CD14-positive monocyte (primary cell): ENCODE measurements at places on chromosomes 2 and 18. TPM values are rescaled to one million over a fixed set of nuclear protein-coding genes. Genes with fewer than 3 reads are reported as not detected.

DNA sequence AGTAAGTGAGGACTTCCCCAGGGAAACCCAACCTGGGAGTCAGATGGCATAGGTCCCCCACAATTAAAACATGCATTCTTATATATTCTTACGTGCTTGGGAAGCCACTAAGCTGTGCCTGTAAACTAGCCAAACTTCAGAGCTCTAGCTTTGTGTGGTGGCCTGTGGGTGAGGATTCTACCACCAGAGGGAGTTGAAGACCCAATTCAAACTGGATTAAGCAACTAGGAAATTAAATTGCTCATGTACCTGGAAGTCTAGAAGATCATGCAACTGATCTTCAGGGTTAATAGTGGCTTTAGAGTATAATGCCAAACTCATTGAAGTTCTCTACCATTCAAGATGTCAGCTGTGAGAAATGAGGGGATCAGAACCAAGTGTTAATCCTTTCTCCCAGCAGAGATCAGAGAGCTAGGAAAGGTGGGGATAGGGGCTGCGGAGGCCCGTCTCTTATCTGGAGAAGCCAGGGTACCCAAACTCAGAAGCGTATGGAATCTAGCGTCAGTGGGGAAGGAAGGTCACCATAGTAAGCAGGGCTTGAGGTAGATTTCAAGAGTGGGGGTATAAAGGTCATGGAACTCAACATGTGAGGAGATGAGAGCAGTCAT, 53.2 kb upstream of the CCDC85A start:
- H3K27me3 ChIP-seq, result no peaks in the 10 kb centered on the region
- H3K4me1 ChIP-seq, result no peaks in the 10 kb centered on the region
- no peak for DNase-seq
- H3K27ac ChIP-seq, result no peak overlapping the region

- no peak overlapping the region for H3K27ac ChIP-seq
- H3K4me3 ChIP-seq, result no peak overlapping the region
- H3K27me3 ChIP-seq, result no peaks in the 10 kb centered on the region
- H3K36me3 ChIP-seq, result no peaks in the 10 kb centered on the region
- no peaks in the 10 kb centered on the region for H3K4me1 ChIP-seq
Measured at GRCh38 chr18:44474591-44474990, 206.1 kb upstream of the SETBP1 start.

Gene COL6A3
- not detected for polyA plus RNA-seq

Gene GKN2
- not detected for polyA plus RNA-seq

DNA sequence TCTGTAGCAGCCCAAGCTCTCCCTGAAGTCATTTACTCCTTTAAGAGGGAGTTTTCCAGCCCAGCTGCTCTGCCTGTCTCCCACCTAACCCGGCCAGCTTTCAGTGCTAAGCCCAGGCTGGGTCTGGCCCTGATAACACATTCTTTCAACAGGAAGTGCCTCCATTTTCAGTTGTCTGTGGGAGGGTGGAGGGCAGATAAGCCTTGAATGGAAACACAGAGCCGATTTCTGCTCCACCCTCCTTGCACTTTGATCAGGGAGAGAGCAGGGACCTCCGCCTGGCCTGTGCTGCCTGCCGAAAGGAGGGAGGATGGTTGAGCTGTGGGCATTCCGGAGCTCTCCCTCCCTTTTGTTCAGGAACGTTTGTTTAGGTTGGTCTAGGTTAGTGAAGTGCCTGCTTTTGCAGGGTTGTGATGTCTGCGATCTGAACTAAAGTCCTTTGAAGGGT, 24.8 kb downstream of the GATA6 start:
- H3K4me1 ChIP-seq, result no peaks in the 10 kb centered on the region
- peaks cover 37% of the 10 kb centered on the region for H3K27me3 ChIP-seq

Gene RMND5A
- 8.6 and 20.3 TPM in 2 replicates for polyA plus RNA-seq

DNA sequence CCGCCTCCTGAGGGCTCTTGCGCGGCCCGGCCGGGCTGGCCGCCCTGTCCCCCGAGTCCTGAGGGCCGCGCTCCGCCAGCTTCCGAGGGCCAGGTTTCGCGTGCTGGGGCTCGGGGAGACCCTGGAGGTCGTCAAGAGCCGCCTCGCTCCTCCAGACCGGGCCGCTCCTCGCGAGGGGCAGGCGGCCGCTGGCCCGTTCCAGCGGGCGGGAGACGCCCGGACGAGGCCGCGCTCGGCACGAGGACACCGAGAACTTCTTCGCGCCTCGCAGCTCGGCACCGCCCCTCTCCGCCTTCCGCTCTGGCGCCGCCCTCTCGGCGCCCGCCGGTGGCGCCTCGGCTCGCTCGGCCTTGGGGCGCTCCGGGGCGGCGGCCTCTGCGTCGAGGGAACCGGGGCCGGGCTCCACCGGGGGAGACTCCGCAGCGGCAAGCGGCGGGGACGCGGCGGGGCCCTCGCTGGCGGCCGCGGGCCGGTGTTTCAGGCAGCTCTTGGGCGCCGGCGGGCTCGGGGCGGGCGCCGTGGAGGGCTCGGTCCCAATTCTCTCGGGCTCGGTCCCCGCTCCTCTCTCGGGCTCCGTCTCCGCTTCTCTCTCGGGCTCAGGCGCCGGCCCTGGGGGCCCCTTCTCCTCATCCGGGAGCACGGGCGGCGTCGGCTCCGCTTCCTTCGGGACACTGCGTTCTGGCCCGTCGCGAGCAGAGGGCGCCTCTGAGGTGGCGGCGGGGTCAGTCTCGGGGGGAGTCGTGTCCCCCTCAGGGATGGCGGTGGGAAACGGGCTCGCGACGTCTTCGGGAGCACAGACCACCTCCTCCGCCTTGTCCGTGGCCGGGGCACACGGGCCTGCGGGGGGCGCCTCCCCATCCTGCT, 91.6 kb upstream of the MGAT4A start:
- peak; percentile 58 for DNase-seq
- H3K4me3 ChIP-seq, result peak overlapping the region; percentile 52
- H3K27me3 ChIP-seq, result no peaks in the 10 kb centered on the region
- H3K4me1 ChIP-seq, result peaks cover 42% of the 10 kb centered on the region

GRCh38 chr18:23235336-23235735, 100.1 kb downstream of the CABLES1 start:
- H3K4me1 ChIP-seq, result peaks cover 33% of the 10 kb centered on the region
- no peaks in the 10 kb centered on the region for H3K36me3 ChIP-seq
- H3K27me3 ChIP-seq, result no peaks in the 10 kb centered on the region
- DNase-seq, result no peak

DNA sequence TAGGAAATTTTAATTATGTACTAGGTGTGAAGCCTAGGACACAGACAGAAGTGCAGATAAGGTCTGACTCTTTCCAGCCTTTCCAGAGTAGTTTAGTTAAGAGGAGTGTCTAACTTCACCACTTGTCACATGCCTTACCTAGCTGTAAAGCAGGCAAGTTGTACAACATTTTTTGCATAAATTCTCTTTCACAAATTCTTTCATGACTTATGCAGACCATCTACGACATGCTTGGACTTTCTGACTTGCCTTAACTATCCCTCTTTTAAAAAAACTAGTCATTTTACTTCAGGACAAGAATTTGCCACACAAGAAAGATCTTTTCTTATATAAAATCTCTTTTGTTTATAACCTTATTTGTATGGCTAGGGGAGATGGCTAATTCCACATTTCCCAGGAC, 1273.6 kb upstream of the SLC39A10 start:
- DNase-seq, result no peak
- H3K36me3 ChIP-seq, result no peaks in the 10 kb centered on the region
- no peaks in the 10 kb centered on the region for H3K27me3 ChIP-seq
- no peak overlapping the region for H3K4me3 ChIP-seq
- H3K4me1 ChIP-seq, result no peaks in the 10 kb centered on the region

Gene NYAP2
- polyA plus RNA-seq, result not detected in 2 replicates

DNA sequence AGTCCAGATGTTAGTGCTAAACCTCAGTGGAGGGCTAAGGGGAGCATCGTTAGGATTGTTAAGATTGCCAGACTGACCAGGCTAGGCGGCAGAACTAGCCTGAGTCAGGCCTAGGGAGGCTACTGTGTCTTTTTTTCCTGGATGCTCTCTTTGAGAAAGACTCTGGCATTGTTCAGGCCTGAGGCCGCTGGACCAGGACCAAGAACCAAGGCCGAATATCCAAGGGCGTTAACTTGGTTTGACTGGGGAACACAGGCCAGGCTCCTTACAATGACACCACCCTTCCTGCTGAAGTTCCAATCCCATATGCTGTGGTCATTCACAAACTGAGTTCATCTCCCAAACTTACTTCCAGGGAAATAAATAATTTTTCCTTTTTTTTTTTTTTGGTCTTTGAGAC, 10.6 kb downstream of the HTRA2 start:
- H3K36me3 ChIP-seq, result peaks cover 3% of the 10 kb centered on the region
- H3K4me1 ChIP-seq, result peaks cover 6% of the 10 kb centered on the region
- DNase-seq, result no peak
- no peak overlapping the region for H3K4me3 ChIP-seq
- H3K27me3 ChIP-seq, result no peaks in the 10 kb centered on the region
- H3K27ac ChIP-seq, result no peak overlapping the region

GRCh38 chr2:89833780-89834117, 1142.3 kb downstream of the RPIA start:
- H3K27me3 ChIP-seq, result no peaks in the 10 kb centered on the region
- no peaks in the 10 kb centered on the region for H3K4me1 ChIP-seq
- no peaks in the 10 kb centered on the region for H3K36me3 ChIP-seq
- H3K27ac ChIP-seq, result no peak overlapping the region
- no peak for DNase-seq

- H3K27ac ChIP-seq, result no peak overlapping the region
- DNase-seq, result peak; percentile 68
- H3K36me3 ChIP-seq, result no peaks in the 10 kb centered on the region
Measured at GRCh38 chr18:35376393-35376741, 770 bp downstream of the ZNF396 start.

GRCh38 chr2:223019987-223020717, 31.8 kb upstream of the KCNE4 start:
- H3K4me3 ChIP-seq, result no peak overlapping the region
- H3K36me3 ChIP-seq, result no peaks in the 10 kb centered on the region
- H3K4me1 ChIP-seq, result no peaks in the 10 kb centered on the region

Gene POTEE
- 0.18 TPM for polyA plus RNA-seq

GRCh38 chr2:138502255-138503086, 901 bp downstream of the SPOPL start:
- H3K4me1 ChIP-seq, result peaks cover 78% of the 10 kb centered on the region
- peak overlapping the region; percentile 88 for H3K27ac ChIP-seq
- H3K4me3 ChIP-seq, result peak overlapping the region; percentile 98
- H3K36me3 ChIP-seq, result no peaks in the 10 kb centered on the region
- H3K27me3 ChIP-seq, result no peaks in the 10 kb centered on the region

GRCh38 chr2:131093696-131094462, 619 bp upstream of the FAM168B start:
- peaks cover 19% of the 10 kb centered on the region for H3K4me1 ChIP-seq
- DNase-seq, result peak; percentile 57
- H3K4me3 ChIP-seq, result peak overlapping the region; percentile 80
- H3K27ac ChIP-seq, result peak overlapping the region; percentile 88

- no peaks in the 10 kb centered on the region for H3K36me3 ChIP-seq
- H3K4me3 ChIP-seq, result no peak overlapping the region
- peaks cover 40% of the 10 kb centered on the region for H3K4me1 ChIP-seq
- peak overlapping the region; percentile 72 for H3K27ac ChIP-seq
Measured at GRCh38 chr2:104772996-104773395, 80.9 kb upstream of the POU3F3 start.

Gene ST6GAL2
- not detected for polyA plus RNA-seq
